GOT3 (cell line): ENCODE measurements at places on chromosomes 5 and 9.

DNA sequence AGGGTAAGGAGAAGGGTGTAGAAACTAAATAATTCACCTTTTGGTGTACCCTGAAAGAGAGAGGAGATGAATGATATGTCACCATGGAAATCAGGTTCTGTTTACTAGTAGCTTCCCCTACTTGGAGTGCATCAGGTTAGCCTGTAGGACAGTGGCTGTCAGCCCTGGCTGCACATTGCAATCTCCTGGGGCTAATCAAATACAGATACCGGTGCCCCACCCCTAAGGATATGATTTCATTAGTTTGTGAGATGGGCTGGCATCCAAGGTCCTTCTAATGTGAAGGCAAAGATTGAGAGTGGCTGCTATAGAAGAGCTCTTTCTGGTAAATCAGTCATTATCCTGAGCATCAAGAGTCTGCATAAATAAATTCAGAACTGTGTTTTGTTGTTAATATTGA, 47.2 kb downstream of the INSYN2B start:
- DNase-seq, result no peak

GRCh38 chr9:82987370-82988189, 75.4 kb downstream of the RASEF start:
- DNase-seq, result no peak

GRCh38 chr9:91966503-91966902, 16.5 kb upstream of the ROR2 start:
- DNase-seq, result no peak

DNA sequence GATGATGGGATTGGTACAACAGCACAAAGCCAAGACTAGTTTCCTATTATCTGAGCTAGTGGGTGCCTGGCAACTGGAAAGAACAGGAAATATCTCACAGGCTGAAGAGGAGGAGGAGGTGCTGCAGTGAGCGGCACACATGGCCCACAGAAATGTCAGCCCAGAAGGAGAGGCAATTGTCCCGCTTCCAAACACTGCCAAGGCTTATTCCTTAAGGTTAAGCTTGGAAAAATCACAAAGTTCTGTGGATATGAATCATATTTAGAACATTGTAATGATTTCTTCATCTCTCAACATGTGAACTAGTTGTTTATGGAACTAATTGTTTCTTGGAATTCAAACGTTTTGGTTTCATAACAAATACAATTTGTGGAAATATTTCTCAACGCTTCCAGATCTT, 1019.5 kb upstream of the SEMA6A start:
- no peak for DNase-seq

DNA sequence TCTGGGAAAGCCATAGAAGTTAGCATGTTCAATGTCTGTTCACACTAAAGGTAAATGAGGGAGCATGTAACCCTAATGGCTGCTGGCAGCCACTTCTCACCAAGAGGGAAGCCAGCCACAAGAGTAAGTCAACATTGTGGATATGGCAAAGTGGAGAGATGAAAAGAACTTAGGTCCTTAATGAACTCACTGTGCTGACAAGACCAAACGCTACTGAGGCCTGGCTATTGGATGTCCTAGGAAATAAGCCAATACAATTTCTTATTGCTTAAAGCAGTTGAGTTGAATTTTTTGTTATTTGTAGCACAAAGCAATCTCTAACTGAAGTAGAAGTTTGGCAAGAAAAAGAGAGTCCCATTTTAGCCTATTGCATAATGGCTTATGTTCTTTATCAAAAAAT, 6.8 kb downstream of the GPR150 start:
- DNase-seq, result no peak

DNA sequence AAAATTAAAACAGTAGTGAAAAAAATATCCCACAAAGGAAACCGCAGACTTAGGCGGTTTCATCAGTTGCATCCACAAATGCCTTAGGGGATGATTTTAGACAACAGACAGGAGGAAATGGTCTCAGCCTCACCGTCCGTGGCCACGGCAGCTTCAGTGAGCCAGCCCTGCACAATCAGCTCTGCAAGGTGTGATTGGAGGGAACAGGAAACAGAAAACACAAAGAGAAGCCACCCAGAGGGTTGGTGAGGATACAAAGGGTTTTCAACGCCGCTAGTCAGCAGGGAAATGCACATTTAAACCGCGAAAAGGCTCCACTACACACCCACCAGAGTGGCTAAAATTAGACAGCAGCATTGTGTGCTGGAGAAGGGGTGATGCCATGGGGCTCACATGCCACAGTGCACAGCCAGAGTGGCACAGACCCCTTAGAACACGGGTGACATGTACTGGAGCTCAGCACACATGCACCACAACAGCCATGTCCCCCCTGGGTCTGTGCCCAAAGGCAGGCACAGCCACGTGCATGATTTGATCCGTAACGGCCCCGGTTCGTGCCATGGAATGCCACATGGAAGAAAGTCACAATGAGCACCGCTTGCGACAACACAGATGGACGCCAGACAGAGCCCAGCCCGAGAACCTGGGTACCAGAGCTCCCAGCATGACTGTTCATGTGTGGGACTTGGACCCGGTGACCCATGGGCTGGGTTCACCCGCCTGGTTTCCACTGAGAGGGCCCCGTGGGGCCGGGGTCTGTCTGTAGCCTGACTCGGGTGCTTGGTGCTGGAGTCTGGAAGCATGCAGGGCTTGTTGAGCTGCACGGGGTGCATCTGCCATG, 18.3 kb upstream of the TERT start:
- DNase-seq, result no peak

GRCh38 chr9:16532681-16533450, 337.6 kb downstream of the BNC2 start:
- no peak for DNase-seq

DNA sequence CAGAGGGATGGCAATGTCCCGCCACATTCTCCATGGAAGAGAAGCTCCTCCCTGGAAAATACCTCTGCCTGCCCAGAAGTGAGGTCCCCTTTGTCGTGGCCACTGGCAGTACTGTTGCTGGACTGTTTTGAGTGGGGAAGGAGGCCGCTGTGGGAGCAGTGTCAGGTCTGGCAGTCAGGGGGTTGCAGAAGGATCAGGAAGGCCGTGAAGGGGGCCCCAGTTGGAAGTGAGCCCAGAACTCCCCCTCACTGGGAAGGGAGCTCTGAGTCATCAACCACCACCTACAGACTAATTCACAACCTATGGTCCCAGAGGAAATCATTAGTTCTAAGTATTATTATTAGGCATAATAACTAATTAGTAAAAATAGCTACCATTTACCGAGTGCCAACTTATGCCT, 200.4 kb downstream of the TTLL11 start:
- DNase-seq, result no peak

DNA sequence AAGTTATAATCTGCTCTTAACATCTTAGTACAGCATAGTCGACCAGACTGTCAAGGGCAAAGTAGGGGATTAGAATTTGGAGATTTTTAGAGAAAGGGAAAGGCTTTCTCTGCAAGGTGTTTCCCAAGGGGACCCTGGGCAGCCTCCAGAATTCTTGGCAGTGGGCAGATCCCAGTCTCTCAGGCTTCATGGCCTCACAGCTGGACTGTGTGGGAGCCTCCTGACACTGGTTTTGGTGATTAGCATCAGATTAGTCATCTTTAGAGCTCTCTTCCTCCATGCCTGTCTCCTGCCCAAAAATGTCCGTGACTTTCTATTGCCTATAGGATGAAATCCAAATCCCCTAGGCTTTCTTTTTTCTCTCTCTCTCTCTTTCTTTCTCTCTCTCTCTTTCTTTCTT, 370.7 kb downstream of the ZSWIM6 start:
- DNase-seq, result no peak

- DNase-seq, result no peak
Observed at GRCh38 chr5:91118796-91119195, 264.3 kb downstream of the ARRDC3 start.

- no peak for DNase-seq
Observed at GRCh38 chr9:99834474-99834873, 12.8 kb downstream of the NR4A3 start.

DNA sequence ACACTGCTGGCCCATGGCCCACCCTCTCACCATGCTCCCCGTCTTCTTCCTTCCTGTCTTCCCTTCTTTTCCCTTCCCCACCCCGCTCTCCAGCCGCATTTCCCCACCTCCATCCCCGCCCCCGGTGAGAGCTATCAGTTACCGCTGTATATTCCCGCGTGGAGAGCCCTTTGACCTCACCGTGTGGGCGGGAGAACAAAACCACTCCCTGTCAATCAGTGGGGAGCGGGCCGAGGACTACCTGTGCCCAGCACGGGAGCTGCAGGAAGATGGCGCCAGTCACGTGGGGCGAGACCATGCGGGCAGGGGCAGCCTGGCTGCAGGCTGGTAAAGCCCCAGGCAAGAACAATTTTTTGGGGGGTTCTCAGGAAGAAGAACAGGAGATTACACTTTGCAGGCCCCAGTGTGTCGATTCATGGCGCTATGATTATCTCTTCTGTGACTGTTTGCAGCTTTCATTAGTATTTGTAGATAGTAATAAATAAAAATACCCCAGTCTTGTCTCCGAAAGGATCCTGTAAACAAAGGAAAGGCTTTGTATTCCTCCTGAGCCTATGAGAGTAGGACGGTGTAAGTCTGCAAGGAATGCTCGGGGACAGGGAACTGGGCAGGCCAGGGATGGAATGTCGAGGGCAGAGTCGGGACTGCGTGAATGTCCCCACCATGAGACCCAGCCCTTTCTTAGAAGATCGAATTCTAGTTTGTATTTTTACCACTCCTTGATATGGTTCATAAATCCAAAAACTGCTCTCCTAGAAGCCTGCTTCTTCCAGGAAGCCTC, 14.8 kb upstream of the DMRT1 start:
- no peak for DNase-seq

- no peak for DNase-seq
Observed at GRCh38 chr9:89941875-89942274, 337.1 kb downstream of the GADD45G start.
